ENCODE measurements at places on chromosomes 2 and 18. TPM values are rescaled to one million over a fixed set of nuclear protein-coding genes. Genes with fewer than 3 reads are reported as not detected.

DNA sequence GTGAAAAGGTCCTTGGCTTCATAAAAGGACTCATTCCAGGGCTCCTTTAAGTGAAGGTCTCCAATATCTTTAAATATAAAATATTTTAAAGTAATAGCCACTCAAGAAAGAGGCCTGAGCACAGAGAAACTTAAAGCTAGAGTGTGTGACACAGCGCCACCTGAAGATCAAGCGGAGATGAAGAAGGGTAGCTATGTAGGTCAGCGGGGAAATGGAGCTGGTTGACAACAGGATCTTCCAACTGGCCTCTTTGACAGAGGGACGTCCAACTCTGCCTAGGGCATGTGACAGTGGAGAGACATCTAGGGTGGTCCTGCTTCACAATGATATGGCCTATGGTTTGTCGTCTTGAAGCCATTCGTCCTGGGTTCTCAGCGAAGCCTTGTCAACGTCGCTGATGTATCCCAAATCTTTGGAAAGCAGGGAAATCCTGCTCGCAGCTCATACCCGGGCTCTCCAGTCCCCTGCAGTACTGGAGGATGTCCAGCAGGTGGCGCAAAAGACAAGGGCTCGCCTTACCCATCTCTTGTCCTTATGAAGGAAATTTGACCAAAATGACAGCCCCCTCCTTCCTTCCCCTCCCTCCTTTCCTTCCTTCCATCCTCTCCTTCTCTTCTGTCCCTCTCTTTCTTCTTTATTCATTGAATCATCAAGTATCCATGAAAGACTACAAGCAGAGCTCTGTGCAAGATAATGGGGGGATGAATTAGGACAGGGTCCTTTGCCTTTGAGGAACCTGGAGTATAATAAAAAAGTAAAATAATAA lies 59.6 kb downstream of the LONRF2 start:
- no peak for DNase-seq

- no peak for DNase-seq
Measured at GRCh38 chr2:17821535-17822444, 5.5 kb downstream of the MSGN1 start.

DNA sequence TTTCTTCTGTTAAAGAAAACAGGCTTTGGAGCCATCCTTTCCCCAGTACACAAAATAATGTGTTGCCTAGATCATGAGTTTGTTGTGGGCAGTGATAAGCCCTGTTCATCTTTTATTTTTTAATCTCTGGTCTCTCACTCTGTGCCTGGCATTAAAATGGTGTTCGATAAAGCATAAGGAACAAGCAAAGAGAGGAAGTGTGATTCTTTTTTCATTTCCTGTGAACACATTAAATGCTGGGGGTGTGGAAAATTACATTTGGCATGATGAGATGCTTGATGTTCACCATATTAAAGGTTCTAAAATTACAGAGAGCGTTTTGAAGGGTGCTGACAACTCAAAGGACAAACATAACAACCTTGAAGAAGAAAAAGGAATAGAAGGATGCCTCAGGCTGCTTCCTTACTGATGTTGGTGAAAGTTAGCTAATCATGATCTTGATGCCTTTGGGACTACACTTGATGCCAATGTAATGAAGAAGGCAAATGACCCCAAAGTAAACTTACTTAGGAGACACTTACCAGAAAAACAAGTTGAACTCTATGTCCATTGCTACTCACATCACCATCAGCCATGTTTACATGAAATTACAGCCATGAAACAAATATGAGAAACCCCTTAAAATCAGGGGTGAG lies 33.0 kb downstream of the TMEFF2 start:
- no peak for DNase-seq

GRCh38 chr18:79862562-79862961 lies 64.8 kb downstream of the KCNG2 start:
- no peak for DNase-seq

DNA sequence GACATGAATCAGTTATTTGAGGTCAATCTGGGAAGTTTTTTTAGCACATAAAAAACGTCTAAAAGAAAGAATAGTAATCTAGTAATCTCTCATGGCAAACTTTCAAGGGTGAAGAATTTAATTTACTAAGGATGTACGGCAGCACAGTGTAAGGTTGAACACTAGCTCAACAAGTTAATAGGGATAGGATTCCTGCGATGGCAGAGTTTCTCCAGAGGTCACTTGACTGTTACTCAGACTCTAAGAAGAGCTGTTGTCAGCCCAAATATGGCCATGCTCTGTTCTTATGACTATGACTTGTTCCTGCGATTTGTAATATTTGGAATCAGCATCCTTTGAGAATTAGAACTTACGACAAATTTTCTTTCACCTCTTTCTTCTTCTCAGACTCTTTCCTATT lies 553.3 kb upstream of the TNP1 start:
- no peak for DNase-seq

GRCh38 chr2:55357927-55358326 lies 61.7 kb downstream of the CCDC88A start:
- no peak for DNase-seq

- no peak for DNase-seq
Measured at GRCh38 chr2:33274524-33274923, 201.9 kb upstream of the RASGRP3 start.

- no peak for DNase-seq
Measured at GRCh38 chr2:202221873-202222272, 16.5 kb downstream of the SUMO1 start.

- DNase-seq, result no peak
Measured at GRCh38 chr2:41698678-41699422, 349.0 kb upstream of the PKDCC start.

The SERPINB3 gene
- 0.17 TPM for polyA plus RNA-seq

The MOGAT1 gene
- not detected for polyA plus RNA-seq

The COX7A2L gene
- polyA plus RNA-seq, result 157 TPM

Measured in left renal pelvis (tissue), 4 donors.